ENCODE measurements at places on chromosomes 2 and 18.

GRCh38 chr18:76275727-76276313 lies 219.2 kb downstream of the ZNF516 start:
- DNase-seq: no peak

DNA sequence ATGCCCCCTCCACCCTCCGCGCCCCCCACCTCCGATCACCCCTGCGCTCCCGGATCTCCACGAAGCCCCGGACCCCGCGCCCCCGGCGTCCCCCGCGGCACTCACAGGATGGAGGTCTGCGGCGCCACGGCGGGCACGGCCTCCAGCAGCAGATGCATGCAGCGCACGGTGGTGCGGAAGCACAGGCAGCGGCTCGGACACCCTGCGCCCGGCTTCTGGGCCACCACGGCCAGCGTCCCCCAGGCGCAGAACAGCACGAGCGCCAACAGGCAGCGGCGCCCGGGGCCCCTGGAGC lies 217 bp downstream of the PXDN start:
- DNase-seq: no peak

- DNase-seq: no peak
Observed at GRCh38 chr2:70192516-70192915, 1.7 kb upstream of the C2orf42 start.

- DNase-seq: no peak
Observed at GRCh38 chr2:179671043-179671981, 190.1 kb downstream of the ZNF385B start.

DNA sequence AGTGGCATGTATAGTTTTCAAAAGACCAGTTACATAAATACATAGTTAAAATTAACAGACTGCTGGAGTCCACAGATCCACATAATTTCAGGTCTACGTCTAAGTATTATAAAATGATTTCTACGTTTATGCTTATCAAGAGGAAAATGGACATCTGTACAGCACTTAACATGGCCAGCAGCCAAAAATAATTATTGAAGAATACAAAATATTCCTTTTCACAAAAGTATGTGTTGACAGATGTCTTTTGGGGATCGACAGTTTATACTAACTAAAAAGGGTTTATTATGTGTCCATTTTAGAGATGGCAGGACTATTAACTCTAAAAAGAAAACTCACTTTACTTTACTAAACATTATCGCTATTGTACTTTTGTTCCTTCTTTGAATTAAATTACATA lies 112.9 kb upstream of the RNU4ATAC start:
- no peak for DNase-seq

DNA sequence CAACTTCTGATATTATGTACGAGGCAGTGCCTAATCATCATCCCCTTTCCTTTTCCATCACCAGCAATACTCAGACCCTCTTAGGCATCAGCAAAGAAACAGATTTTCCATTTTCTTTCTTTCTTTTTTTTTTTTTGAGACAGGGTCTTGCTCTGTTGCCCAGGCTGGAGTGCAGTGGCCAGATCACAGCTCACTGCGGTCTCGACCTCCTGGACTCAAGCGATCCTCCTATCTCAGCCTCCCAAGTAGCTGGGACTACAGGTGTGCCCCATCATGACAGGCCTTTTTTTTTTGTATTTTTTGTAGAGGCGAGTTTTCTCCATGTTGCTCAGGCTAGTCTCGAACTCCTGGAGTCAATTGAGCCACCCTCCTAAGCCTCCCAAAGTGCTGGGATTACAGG lies 5.9 kb upstream of the OLA1 start:
- no peak for DNase-seq

DNA sequence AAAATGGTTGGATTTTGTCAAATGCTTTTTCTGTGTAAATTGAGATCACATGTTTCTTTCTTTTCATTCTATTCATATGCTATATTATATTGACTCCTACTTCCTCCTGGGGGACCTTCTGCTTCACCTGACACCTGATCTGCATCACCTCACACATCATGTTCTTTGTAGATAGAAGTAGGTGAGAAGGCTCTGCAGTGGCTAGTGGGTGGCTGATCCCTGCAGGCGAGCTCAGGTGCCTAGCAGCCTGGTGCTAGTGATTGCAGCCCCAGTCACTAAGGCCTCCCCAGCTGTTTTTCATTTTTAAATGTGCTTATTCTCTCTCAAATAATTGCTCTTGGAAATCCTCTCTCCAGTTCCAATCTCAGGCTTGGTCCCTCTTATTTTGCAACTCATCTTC lies 33.6 kb downstream of the MC4R start:
- DNase-seq: no peak
